ENCODE measurements at places on chromosomes 2 and 18.

DNA sequence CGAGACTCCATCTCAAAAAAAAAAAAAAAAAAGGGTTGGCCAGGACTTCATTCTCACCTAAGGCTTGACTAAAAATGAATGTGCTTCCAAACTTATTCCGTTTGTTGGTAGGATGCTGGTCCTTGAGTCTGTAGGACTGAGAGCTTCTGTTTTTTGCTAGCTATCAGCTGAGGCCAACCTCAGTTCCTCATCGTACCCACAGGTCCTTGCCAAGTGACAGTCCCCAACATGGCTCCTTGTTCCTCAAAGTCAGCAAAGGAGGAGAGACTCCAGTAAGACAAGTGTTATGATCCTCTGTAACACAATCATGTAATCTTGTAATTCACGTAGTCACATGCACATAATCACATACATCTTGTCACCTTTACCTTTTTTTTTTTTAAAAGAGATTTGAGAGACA, 37.0 kb downstream of the HAUS1 start:
- no peak for DNase-seq

GRCh38 chr2:133411857-133412256, 156.4 kb downstream of the NCKAP5 start:
- no peak for DNase-seq

DNA sequence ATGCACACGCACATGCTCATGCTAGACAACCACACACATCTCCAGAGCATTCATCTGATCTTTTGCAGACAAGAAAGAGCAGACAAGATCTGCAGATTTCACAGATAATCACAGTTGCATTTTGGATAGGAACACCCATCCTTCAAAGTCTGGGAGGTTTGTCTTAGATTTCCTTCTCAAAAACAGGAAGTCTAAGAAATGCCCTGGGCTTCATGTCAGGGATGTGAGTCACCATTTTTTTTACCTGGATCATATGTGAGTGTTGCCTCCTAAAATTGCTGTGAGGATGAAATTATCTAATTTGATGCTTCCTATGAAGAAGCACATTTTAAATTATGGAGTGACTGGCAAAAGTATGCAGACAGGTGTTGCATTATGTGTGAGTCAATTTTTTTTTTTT, 46.1 kb downstream of the SRD5A2 start:
- no peak for DNase-seq

- no peak for DNase-seq
Observed at GRCh38 chr2:99512181-99512591, 22.4 kb upstream of the REV1 start.

GRCh38 chr2:102622646-102623045, 3.3 kb downstream of the SLC9A2 start:
- no peak for DNase-seq

GRCh38 chr2:129810521-129810920, 168.9 kb upstream of the RAB6C start:
- no peak for DNase-seq

GRCh38 chr2:195612611-195613495, 44.2 kb upstream of the SLC39A10 start:
- DNase-seq: peak; percentile 91

GRCh38 chr18:25239581-25240419, 112.2 kb downstream of the ZNF521 start:
- no peak for DNase-seq

GRCh38 chr2:55150834-55151233, 81.3 kb downstream of the CLHC1 start:
- DNase-seq: no peak

DNA sequence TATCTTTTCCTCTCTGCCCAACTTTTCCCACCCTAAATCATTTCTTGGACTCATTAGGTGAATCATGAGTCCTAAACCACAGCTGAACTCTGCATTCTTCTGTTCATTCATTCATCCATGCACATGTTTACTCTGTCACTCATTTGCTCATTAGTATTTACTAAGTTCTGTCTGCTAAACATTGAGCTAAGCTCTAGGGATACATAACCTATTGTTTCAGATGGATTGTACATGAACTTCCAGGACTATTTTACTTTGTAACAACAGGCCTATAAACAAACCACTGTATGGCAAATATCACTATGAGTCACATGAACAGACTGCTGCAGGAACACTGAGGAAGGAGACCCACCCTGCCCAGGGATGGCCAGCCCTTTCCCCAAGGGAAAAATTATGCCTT, 14.6 kb upstream of the DYNC2LI1 start:
- peak; percentile 68 for DNase-seq

GRCh38 chr18:75638776-75639471, 211.4 kb upstream of the SMIM21 start:
- peak; percentile 46 for DNase-seq

DNA sequence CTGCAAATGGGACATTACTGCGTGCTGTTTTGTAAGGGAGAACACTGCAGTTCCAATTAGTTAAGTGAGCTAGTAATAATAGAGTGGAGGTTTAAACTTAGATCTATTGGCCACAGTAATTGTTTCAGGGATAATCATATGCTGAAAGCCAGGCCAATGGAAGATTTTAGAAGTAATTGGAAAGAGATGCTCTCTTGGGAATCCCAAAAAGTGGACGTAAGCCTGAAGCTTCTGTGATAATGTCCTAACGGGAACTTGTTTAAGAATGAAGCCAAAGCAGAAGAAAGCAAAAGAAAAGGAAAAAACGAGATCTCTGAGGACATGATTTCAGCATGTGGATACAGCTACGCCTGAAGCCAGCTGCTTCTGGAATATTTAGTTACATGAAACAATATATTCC, 594.6 kb downstream of the SLC4A3 start:
- no peak for DNase-seq

- DNase-seq: no peak
Observed at GRCh38 chr2:237675316-237675715, 47.9 kb downstream of the LRRFIP1 start.

DNA sequence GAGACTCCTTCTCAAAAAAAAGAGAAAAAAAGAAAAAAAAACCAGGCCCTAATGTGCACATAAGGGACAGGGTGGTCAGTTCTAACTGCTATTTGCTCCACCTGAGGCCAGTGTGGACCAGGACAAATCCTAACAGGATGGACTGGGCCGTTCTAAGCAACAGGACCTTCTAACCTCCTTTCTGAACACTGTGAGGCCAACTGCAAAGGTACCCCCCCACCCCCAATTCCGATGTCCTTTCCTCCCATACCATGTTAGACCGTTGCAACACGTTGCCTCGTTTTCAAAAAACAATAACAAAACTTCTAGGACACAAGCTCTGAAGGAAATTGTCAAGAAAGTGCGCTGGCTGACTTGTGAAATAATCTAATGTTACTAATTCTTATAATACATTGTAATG, 1.2 kb downstream of the THAP4 start:
- peak; percentile 10 for DNase-seq

GRCh38 chr2:85434696-85435095, 16.2 kb downstream of the SH2D6 start:
- DNase-seq: no peak

GRCh38 chr2:111071600-111072171, 49.0 kb upstream of the BCL2L11 start:
- DNase-seq: peak; percentile 69

DNA sequence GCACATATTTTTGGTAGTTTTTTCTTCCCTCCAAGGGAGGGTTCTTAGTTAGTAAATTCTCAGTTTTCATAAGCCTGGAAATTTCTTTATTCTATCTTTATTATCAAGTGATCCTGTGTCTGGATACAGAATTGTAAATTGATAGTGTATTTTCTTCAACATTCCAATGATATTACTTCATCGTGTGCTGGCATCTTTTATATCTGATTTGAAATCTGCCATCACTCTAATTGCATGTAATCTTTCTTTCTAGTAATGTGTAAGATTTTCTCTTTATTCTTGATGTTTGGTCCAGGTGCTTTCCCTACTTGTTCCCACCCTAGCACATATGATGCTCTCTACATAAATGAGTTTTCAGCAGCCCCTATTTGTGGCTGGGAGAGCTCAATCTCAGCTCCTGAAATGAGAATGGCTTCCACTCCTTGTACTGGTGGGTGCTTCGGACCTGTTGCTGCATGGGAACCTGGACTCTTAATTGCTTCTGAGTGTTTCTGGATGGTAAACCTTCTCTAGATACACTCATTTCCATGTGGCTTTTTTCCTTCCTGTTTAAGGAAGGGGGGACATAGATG, 102.7 kb downstream of the SMIM21 start:
- no peak for DNase-seq

GRCh38 chr2:135183822-135184221, 131.7 kb downstream of the RAB3GAP1 start:
- peak; percentile 7 for DNase-seq

All from kidney (tissue), 22 donors.